ENCODE measurements at places on chromosomes 5 and 9.

GRCh38 chr9:2403701-2404100 is 217.9 kb upstream of the VLDLR start:
- H3K36me3 ChIP-seq = no peaks in the 10 kb centered on the region
- H3K27me3 ChIP-seq = peaks cover 15% of the 10 kb centered on the region
- no peaks in the 10 kb centered on the region for H3K4me1 ChIP-seq
- H3K4me3 ChIP-seq = no peak overlapping the region

- H3K36me3 ChIP-seq = peaks cover 20% of the 10 kb centered on the region
- H3K27me3 ChIP-seq = no peaks in the 10 kb centered on the region
- H3K4me1 ChIP-seq = peaks cover 26% of the 10 kb centered on the region
- H3K27ac ChIP-seq = peak overlapping the region; percentile 22
- peak overlapping the region; percentile 20 for H3K4me3 ChIP-seq
Measured at GRCh38 chr9:133151041-133151440, 12.7 kb downstream of the GBGT1 start.

DNA sequence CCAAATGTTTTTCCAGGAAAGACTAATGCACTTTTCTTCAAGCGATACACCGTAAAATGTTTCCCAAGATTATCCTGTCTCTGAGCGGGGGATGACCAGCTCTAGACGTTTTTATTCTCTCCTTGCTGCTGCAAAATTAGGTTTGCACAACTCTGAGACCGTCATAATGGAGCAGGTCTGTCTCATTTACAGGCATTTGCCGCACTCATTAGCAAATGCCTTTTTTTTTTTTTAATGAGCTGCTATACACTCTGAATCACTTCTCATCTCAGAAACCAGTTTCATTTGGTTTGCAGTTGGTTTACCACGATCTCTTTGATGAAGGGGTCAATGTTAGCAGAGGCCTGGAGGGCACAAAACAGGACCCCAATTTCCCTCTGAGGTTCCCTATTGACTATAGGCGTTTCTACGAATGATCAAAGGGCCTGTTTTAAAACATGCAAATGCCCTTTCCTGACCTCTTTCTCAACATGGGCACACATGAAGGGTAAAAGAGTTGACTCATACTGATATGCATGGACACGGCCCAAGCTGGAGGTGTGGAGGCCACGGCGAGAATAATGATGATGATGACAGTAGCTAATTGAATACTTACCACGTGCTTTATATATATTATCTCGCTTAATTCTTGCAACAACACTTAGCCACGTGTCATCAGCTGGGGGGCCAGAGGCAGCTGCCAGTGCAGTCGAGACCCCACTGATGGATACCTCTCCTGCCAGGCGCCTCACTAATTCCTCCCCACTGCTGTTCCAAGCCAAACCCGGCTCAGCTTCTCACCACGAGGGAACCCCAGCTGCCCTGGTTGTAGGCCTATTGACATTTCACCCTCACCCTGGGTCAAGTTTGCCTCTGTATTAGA is 89.9 kb upstream of the PTCH1 start:
- DNase-seq = no peak
- H3K36me3 ChIP-seq = no peaks in the 10 kb centered on the region
- H3K4me3 ChIP-seq = no peak overlapping the region
- H3K4me1 ChIP-seq = no peaks in the 10 kb centered on the region
- no peaks in the 10 kb centered on the region for H3K27me3 ChIP-seq

DNA sequence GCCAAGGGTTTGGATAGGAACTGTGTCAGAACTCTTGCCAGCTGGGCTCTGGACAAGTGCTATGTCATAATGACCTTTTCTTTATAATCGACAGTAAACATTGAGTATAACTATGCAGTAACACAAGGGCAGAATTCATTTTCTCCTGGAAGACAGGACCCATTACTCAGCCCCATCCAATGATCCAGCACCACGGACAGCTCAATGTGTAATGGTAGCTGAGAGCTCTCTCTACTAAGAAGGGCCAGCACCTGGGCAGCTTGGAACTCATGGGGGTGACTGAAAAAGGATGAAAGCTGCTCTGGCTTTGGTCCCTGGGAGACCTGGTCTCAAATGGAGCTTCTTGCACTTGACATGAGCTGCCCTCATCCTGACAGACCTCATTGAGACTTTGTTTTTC is 347.8 kb downstream of the TRIM32 start:
- H3K36me3 ChIP-seq = no peaks in the 10 kb centered on the region
- no peaks in the 10 kb centered on the region for H3K27me3 ChIP-seq
- H3K4me3 ChIP-seq = no peak overlapping the region
- no peaks in the 10 kb centered on the region for H3K4me1 ChIP-seq
- DNase-seq = no peak

DNA sequence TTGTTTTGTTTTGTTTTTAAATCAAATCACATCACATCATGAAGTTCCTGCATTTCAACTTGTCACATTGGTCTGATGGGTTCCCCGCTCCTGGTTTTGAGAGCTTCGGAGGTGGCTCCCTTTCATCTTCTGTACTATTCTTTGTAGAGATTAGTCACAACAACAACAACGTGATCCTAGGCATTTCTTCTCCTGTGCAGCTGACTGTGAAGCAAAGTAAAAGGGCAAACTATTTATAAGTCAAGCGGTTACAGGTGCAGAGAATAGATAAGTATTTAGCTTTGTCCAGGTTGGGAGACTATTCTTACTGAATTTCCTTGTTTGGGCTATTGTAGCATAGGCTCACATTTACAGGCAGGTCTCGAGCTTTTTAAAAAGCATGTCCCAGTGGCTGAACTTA is 197.7 kb upstream of the CDKN2B start:
- H3K4me1 ChIP-seq = peaks cover 42% of the 10 kb centered on the region
- H3K27me3 ChIP-seq = peaks cover 11% of the 10 kb centered on the region
- H3K4me3 ChIP-seq = no peak overlapping the region
- H3K27ac ChIP-seq = no peak overlapping the region

GRCh38 chr5:82057051-82057450 is 85.2 kb downstream of the ATG10 start:
- H3K36me3 ChIP-seq = no peaks in the 10 kb centered on the region
- no peaks in the 10 kb centered on the region for H3K27me3 ChIP-seq
- no peak for DNase-seq
- H3K4me1 ChIP-seq = peaks cover 3% of the 10 kb centered on the region

GRCh38 chr9:84027201-84027600 is 46.6 kb downstream of the RMI1 start:
- H3K36me3 ChIP-seq = no peaks in the 10 kb centered on the region
- H3K4me1 ChIP-seq = no peaks in the 10 kb centered on the region
- no peak for DNase-seq
- no peak overlapping the region for H3K27ac ChIP-seq
- H3K27me3 ChIP-seq = no peaks in the 10 kb centered on the region
- H3K4me3 ChIP-seq = no peak overlapping the region

- H3K4me1 ChIP-seq = peaks cover 3% of the 10 kb centered on the region
- no peaks in the 10 kb centered on the region for H3K36me3 ChIP-seq
- H3K4me3 ChIP-seq = no peak overlapping the region
- DNase-seq = no peak
- peaks cover 5% of the 10 kb centered on the region for H3K27me3 ChIP-seq
Measured at GRCh38 chr5:94830520-94830919, 212.1 kb downstream of the SLF1 start.

DNA sequence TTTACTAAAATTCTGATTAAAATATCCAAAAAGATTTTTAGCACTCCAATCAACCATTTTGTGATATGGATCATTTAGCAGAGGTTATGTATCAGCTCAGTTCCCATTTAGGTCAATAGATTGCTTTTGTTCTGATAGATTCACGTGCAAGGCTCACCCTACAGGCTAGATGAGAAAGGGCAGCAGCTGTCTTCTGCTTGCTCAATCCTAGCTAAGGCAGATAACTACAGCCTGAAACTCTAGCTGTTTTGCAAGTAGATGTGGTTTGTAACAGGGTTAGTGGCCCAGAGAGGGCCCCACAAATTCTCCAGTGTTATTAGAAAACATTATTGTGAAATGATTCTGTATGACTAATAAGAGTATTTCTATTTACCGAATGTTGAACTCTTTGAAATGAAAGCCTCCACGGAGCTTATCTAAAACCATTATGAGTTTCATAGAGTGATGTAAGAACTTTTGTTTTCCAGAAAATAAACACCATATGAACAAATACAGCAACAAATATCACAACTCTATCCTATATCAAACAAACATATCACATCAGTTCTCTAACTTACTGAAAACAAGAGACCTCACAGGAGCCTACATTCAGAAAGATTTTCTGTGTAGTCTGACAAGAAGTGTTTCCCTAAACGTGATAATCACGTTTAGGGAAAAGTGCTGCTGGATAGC is 841.9 kb upstream of the ACO1 start:
- peaks cover 19% of the 10 kb centered on the region for H3K4me1 ChIP-seq
- H3K27ac ChIP-seq = no peak overlapping the region
- no peak for DNase-seq
- no peak overlapping the region for H3K4me3 ChIP-seq

DNA sequence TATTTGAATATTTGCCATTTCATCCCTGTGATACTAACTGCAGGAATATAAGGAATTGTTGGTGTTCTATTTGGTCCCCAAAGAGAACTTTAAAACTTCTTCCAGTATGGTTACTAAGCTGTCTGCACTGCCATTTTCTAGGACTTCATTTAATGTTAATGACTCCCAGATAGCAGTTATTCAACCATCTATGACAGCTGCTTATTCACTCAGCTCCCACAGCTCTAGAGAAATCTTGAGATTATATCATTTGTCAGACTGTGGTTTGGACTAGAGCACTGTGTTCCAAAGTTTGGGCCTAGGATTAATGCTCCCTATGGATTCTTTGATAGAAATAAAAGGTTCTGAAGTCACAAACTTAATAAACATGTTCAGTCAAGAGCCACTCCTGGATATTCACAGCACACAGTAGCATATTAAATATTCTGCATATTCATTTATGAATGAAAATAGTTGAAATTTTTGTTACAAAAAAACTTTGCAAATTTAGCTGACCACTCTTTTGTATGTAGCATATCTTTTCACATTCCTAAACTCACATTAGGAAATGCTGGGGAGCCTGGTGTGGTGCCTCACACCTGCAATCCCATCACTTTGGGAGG is 173.7 kb downstream of the NFIB start:
- no peaks in the 10 kb centered on the region for H3K36me3 ChIP-seq
- DNase-seq = no peak
- no peaks in the 10 kb centered on the region for H3K27me3 ChIP-seq
- H3K27ac ChIP-seq = no peak overlapping the region
- H3K4me3 ChIP-seq = no peak overlapping the region
- no peaks in the 10 kb centered on the region for H3K4me1 ChIP-seq

DNA sequence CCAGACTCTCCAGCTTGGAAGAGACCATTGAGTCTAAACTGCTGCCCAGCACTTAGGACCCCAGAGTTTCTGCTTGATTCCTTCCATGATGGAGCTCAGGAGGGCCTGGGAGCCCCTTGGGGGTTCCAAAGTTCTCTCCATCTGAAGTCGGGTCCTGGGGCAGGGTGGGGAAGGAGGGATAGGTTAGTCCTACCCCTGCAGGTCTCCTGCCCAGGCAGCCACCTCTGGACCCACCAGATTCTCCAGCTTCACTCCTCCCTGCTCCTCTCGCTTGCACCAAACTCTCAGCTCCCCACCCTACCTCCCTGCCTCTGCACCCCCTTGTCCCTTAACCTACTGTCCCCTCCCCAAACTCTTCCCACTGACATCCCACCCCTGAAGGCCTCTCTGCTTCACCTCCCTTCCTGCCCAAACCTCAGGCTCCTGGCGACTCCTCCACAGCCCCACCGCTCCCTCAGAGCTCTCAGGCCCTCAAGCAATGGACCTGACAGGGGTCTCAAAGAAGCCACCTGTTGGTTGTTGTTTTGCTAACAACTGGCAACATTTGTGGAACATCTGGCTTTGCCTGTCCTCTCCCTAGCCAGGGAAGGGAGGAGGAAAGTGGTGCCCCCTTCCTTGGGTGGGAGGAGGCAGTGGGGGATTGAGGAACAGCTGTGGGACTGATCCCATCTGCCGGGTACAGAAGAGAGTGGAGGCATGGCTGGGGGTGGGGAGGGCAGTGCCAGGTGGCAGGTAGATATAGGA is 137.5 kb downstream of the RGS3 start:
- H3K4me1 ChIP-seq = peaks cover 16% of the 10 kb centered on the region
- no peaks in the 10 kb centered on the region for H3K27me3 ChIP-seq

GRCh38 chr5:88682881-88683361 is 200.1 kb downstream of the MEF2C start:
- no peaks in the 10 kb centered on the region for H3K36me3 ChIP-seq
- H3K4me3 ChIP-seq = no peak overlapping the region
- no peak overlapping the region for H3K27ac ChIP-seq
- H3K27me3 ChIP-seq = peaks cover 92% of the 10 kb centered on the region

GRCh38 chr9:129979071-129979745 is 63.8 kb downstream of the FNBP1 start:
- no peaks in the 10 kb centered on the region for H3K27me3 ChIP-seq
- DNase-seq = no peak
- peak overlapping the region; percentile 71 for H3K27ac ChIP-seq
- H3K36me3 ChIP-seq = peaks cover 90% of the 10 kb centered on the region

DNA sequence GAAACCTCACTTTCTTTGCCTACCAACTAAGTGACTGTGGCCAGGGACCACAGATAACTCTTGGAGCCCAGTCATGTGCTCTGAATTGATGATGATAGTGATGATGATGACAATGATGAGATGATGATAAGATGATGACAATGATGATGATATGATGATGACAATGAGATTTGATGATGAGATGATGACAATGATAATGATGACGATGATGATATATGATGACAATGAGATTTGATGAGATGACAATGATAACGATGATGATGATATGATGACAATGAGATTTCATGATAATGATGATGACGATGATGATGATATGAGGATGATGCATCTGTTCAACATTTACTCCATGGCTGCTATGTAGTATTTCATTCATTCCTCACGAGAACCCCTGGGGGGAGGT is 213.0 kb downstream of the ERCC6L2 start:
- H3K4me3 ChIP-seq = no peak overlapping the region
- no peaks in the 10 kb centered on the region for H3K4me1 ChIP-seq
- H3K27ac ChIP-seq = no peak overlapping the region
- H3K27me3 ChIP-seq = peaks cover 16% of the 10 kb centered on the region
- DNase-seq = no peak

- H3K36me3 ChIP-seq = no peaks in the 10 kb centered on the region
- H3K27ac ChIP-seq = no peak overlapping the region
- H3K4me1 ChIP-seq = peaks cover 9% of the 10 kb centered on the region
- peaks cover 5% of the 10 kb centered on the region for H3K27me3 ChIP-seq
Measured at GRCh38 chr5:178069909-178070308, 43.4 kb upstream of the N4BP3 start.

- no peaks in the 10 kb centered on the region for H3K4me1 ChIP-seq
- H3K27ac ChIP-seq = no peak overlapping the region
- no peak for DNase-seq
Measured at GRCh38 chr5:173594061-173594460, 22.4 kb downstream of the BOD1 start.

- no peaks in the 10 kb centered on the region for H3K27me3 ChIP-seq
- no peak overlapping the region for H3K27ac ChIP-seq
- no peak overlapping the region for H3K4me3 ChIP-seq
- no peaks in the 10 kb centered on the region for H3K4me1 ChIP-seq
- H3K36me3 ChIP-seq = no peaks in the 10 kb centered on the region
Measured at GRCh38 chr5:155389498-155389897, 375.9 kb downstream of the KIF4B start.
